ENCODE measurements at places on chromosomes 6 and 20. TPM values are rescaled to one million over a fixed set of nuclear protein-coding genes. Genes with fewer than 3 reads are reported as not detected.

Gene PTPRT
- not detected for total RNA-seq

Gene GJA10
- total RNA-seq, result not detected

Gene SRMS
- not detected for total RNA-seq

Gene VSX1
- 0.56 TPM for total RNA-seq

Gene RIN2
- 33.7 TPM for total RNA-seq

Gene WFDC12
- not detected for total RNA-seq

Gene SNHG17
- 202 TPM for total RNA-seq

Gene CLPSL1
- total RNA-seq, result not detected

Gene BNIP5
- not detected for total RNA-seq

Data from A549 treated with CpdA at 1 μM for 4 hours (cell line).